HepG2 (cell line): ENCODE measurements at places on chromosomes 12 and 14.

DNA sequence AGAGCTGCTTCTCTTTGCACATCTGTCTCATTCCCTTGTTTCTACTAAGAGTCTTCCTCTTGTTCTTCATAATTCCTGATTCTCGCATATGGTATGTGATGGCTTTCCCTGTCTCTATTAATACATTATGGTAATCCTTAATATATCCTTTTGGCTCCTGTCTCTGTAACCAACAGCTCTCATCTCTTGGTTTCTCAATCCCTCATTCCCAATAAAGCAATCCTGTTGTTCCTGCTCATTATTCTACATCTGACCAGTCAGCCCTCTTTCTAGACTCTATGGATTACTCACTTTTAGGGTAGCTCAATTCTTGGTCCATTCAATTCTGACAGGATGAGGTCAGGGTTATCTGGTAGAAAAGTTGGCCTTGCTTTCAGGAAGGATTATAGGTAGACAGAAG is 349.9 kb downstream of the LRIG3 start:
- no peak overlapping the region for H3K27ac ChIP-seq
- H3K27me3 ChIP-seq, result no peaks in the 10 kb centered on the region
- no peak for DNase-seq
- H3K4me3 ChIP-seq, result no peak overlapping the region
- H3K4me1 ChIP-seq, result no peaks in the 10 kb centered on the region
- H3K36me3 ChIP-seq, result no peaks in the 10 kb centered on the region

DNA sequence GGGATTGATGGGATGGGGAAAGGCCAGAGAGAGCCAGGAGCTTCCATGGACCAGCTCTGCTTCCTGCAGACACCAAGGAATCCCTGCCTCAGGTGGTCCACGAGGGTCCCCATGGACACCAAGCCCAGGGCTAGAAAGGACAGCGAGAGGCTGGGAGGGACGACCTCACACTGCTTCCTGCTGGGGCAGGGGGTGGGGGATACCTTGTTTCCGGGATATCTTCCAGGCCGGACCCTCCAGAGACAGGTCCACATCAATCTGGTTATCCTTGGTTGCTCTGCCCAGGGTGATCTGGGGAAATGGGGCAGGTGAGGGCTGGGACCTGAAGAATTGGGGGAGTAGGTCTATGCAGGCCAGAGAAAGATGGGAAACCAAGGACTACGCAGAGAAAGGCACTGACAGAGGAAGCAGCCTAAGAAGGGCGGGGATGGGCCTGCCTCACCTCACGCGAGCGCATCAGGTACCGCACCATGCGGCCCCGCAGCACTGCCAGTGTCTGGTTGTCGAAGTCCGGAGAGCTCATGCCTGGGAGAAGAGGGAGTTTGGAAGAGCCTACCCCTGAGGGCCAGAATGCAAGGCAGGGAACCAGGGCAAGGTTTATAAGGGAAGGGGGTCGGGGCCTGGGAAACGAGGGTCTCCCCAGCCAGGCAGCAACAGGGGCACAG is 8.8 kb downstream of the MCRS1 start:
- peaks cover 12% of the 10 kb centered on the region for H3K4me1 ChIP-seq
- no peak overlapping the region for H3K27ac ChIP-seq
- no peak overlapping the region for H3K4me3 ChIP-seq
- DNase-seq, result no peak
- peaks cover 57% of the 10 kb centered on the region for H3K36me3 ChIP-seq
- H3K27me3 ChIP-seq, result no peaks in the 10 kb centered on the region

GRCh38 chr12:3885277-3886094 is 12.3 kb upstream of the PARP11 start:
- no peaks in the 10 kb centered on the region; the same call in 1 of the 2 replicates for H3K27me3 ChIP-seq
- no peak overlapping the region for H3K27ac ChIP-seq
- no peaks in the 10 kb centered on the region for H3K36me3 ChIP-seq
- H3K4me1 ChIP-seq, result 0 out of 2 replicates have a peak, but pooled peaks cover 6% of the 10 kb centered on the region
- DNase-seq, result peak; percentile 36

- no peaks in the 10 kb centered on the region for H3K36me3 ChIP-seq
- no peaks in the 10 kb centered on the region for H3K4me1 ChIP-seq
- DNase-seq, result no peak
- no peak overlapping the region for H3K27ac ChIP-seq
- no peaks in the 10 kb centered on the region for H3K27me3 ChIP-seq
These were observed 160.8 kb upstream of the TMPO start for GRCh38 chr12:98354520-98355035.

GRCh38 chr12:120093336-120093591 is 23.3 kb downstream of the RAB35 start:
- peaks cover 8% of the 10 kb centered on the region; the same call in 1 of the 2 replicates for H3K36me3 ChIP-seq
- no peak overlapping the region; the same call in 1 of the 2 replicates for H3K4me3 ChIP-seq
- DNase-seq, result no peak
- peaks cover 17% of the 10 kb centered on the region for H3K4me1 ChIP-seq
- no peaks in the 10 kb centered on the region for H3K27me3 ChIP-seq
- peak overlapping the region; percentile 10 for H3K27ac ChIP-seq

DNA sequence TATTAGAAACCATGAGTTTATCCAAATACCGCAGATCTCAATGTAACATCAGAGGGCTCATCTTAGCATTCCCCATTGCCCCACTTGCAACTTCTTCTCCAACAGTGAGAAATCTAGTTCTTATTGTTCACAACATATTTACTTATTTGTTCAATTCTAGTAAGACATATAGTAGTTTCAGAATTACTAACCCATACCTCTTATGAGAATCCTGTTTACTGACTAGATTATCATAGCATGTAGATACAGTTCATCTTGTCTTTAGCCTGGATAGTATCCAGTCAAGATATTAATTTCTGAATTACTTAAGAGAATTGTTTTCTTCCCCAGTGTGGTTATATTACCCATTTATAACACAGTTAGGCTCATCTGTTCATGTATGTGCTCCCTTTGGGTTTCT is 80.6 kb downstream of the NIN start:
- no peak overlapping the region for H3K27ac ChIP-seq
- H3K36me3 ChIP-seq, result 0 out of 3 replicates have a peak, but pooled peaks cover 3% of the 10 kb centered on the region
- no peak overlapping the region for H3K4me3 ChIP-seq
- no peak for DNase-seq
- no peaks in the 10 kb centered on the region for H3K27me3 ChIP-seq
- no peaks in the 10 kb centered on the region for H3K4me1 ChIP-seq

DNA sequence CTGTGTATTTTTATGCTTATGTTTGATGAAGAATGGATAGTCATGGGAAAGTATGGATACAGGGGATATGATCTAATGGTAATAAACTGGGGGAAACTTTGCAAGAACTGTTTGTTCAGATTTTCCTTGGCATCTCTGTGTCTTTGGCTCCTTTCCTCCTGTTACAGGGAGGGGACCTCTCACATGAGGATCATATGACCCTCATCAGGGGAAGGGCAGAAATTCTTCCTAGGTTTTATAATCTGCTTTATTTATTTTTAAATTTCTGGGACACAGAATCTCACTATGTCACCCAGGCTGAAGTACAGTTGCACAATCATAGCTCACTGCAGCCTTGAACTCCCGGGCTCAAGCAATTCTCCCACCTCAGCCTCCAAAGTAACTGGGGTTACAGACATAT is 526.5 kb downstream of the CCER1 start:
- DNase-seq, result no peak
- no peak overlapping the region for H3K4me3 ChIP-seq
- no peaks in the 10 kb centered on the region for H3K4me1 ChIP-seq

DNA sequence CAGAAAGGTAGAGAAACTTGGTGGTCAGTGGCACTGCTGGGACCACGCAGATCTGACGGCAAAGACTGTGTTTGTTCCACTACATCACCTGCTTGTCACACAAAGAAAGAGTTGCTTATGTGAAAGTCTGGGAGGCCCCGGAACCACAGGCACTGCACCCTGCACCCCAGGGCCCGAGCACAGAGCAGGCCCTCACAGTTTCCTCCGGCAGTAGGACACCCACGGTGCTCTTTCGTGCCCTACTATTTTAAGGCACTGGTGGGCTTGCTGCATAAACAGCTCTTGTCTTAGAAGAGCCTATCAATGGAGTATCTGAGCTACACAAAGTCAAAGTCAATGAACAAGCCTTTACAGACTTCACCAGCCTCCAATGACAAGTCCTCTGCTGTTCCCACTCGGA is 8.0 kb downstream of the LGMN start:
- H3K36me3 ChIP-seq, result no peaks in the 10 kb centered on the region; the same call in 2 of the 3 replicates
- no peak overlapping the region for H3K27ac ChIP-seq
- no peak overlapping the region for H3K4me3 ChIP-seq
- peaks cover 9% of the 10 kb centered on the region; the same call in 1 of the 2 replicates for H3K4me1 ChIP-seq
- H3K27me3 ChIP-seq, result no peaks in the 10 kb centered on the region

- 0 out of 3 replicates have a peak, but pooled peaks cover 5% of the 10 kb centered on the region for H3K27me3 ChIP-seq
- H3K27ac ChIP-seq, result no peak overlapping the region
- H3K4me1 ChIP-seq, result no peaks in the 10 kb centered on the region
- H3K4me3 ChIP-seq, result no peak overlapping the region
- no peaks in the 10 kb centered on the region for H3K36me3 ChIP-seq
These were observed 210.9 kb upstream of the ARID2 start for GRCh38 chr12:45518291-45519235.

DNA sequence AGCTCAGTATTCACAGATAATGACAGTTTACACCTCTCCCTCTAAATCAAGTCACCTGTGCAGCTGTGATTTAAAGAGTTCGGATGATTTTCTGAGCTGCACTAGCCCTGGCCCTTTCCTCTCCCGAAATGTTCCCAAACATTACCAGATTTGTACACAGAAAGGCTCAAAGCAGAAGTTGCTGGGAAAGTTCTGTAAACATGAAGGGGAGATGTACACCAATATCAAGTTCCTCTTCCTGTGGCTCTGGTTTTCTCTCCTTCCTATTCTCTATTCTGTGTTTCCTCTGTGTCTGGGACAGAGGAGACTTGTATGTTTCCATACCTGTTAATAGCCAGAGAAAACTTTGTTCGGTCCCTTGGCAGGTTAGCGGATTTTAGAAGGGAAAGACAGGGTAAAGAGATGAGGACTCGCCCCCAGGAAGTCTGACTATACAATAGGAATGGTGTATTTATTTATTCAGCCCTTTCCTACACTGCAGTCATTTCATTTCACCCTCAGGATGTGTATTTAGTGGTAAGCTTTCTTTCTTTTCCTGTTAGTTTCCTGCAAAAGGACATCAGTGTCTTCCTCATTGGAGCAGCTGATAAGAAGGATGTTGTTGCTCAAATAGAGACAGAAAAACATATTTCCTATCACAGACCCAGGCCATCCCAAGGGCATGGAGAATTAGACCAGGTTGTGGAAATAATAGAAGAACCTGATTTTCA is 7.6 kb upstream of the NUMB start:
- no peaks in the 10 kb centered on the region; the same call in 2 of the 3 replicates for H3K36me3 ChIP-seq
- no peak overlapping the region for H3K4me3 ChIP-seq
- H3K4me1 ChIP-seq, result peaks cover 57% of the 10 kb centered on the region

DNA sequence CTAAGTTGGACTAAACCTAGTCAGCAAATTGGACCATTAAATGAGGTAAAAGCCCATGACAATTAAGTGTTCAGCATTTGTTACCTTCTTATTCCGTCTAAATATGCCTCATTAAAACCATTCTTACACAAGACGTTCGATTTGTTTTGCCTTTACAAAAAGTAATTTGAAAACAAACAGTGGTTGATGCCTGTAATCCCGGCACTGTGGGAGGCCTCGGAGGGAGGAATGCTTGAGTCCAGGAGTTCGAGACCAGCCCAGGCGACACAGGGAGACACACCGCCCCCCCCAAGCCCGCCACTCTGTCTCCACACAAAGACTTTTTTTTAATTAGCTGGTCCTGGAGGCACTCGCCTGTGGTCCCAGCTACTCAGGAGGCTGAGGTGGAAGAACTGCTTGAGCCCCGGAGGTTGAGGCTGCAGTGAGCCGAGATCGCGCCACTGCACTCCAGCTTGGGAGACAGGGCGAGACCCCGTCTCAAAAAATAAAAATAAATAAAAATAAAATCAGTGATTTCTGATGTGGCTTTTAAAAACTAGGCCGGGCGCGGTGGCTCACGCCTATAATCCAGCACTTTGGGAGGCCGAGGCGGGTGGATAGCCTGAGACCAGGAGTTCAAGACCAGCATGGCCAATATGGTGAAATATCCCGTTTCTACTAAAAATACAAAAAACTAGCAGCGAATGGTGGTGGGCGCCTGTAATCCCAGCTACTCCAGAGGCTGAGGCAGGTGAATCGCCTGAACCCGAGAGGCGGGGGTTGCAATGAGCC is 856 bp upstream of the EIF4B start:
- H3K4me3 ChIP-seq, result peak overlapping the region; percentile 93
- no peaks in the 10 kb centered on the region; the same call in 2 of the 3 replicates for H3K27me3 ChIP-seq
- peaks cover 39% of the 10 kb centered on the region for H3K4me1 ChIP-seq
- H3K27ac ChIP-seq, result peak overlapping the region; percentile 99
- peaks cover 15% of the 10 kb centered on the region for H3K36me3 ChIP-seq

GRCh38 chr12:124557518-124558223 is 9.7 kb downstream of the NCOR2 start:
- H3K4me1 ChIP-seq, result peaks cover 10% of the 10 kb centered on the region; the same call in 1 of the 2 replicates
- H3K27ac ChIP-seq, result no peak overlapping the region
- H3K36me3 ChIP-seq, result no peaks in the 10 kb centered on the region; the same call in 1 of the 2 replicates
- no peaks in the 10 kb centered on the region for H3K27me3 ChIP-seq
- H3K4me3 ChIP-seq, result no peak overlapping the region

GRCh38 chr14:68566075-68566474 is 226.8 kb downstream of the ZFP36L1 start:
- peak; percentile 27 for DNase-seq
- H3K4me1 ChIP-seq, result peaks cover 95% of the 10 kb centered on the region
- H3K27me3 ChIP-seq, result no peaks in the 10 kb centered on the region
- H3K36me3 ChIP-seq, result no peaks in the 10 kb centered on the region

- H3K27ac ChIP-seq, result no peak overlapping the region
- H3K4me3 ChIP-seq, result no peak overlapping the region
- DNase-seq, result no peak
- no peaks in the 10 kb centered on the region for H3K36me3 ChIP-seq
These were observed 45.1 kb downstream of the KCNA1 start for GRCh38 chr12:4954621-4955354.

- no peak for DNase-seq
- H3K27me3 ChIP-seq, result no peaks in the 10 kb centered on the region
- no peaks in the 10 kb centered on the region for H3K4me1 ChIP-seq
- H3K27ac ChIP-seq, result no peak overlapping the region
- no peaks in the 10 kb centered on the region for H3K36me3 ChIP-seq
These were observed 40.3 kb downstream of the IFNG start for GRCh38 chr12:68119250-68119649.

DNA sequence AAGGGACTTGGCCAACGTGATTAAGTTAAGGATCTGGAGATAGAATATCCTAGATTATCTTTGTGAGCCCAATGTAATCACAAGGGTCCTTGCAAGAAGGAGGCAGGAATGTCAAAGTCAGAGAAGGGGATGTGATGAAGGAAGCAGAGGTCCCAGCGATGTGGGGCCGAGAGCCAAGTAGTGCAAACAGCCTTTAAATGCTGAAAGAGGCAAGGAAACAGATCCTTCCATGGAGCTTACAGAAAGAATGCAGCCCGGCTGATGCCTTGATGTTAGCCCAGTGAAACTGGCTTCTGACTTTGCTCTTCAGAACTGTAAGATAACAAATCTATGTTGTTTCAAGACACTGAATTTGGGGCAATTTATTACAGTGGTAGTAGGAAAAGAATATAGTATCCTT is 74.9 kb downstream of the NEDD1 start:
- H3K27me3 ChIP-seq, result peaks cover 10% of the 10 kb centered on the region; the same call in 2 of the 3 replicates
- H3K36me3 ChIP-seq, result no peaks in the 10 kb centered on the region
- no peaks in the 10 kb centered on the region for H3K4me1 ChIP-seq
- no peak overlapping the region for H3K27ac ChIP-seq
- no peak for DNase-seq

GRCh38 chr12:27530157-27530922 is 6.3 kb downstream of the PPFIBP1 start:
- peaks cover 22% of the 10 kb centered on the region for H3K4me1 ChIP-seq
- H3K4me3 ChIP-seq, result no peak overlapping the region
- no peaks in the 10 kb centered on the region for H3K36me3 ChIP-seq
- no peak overlapping the region for H3K27ac ChIP-seq
